ENCODE measurements at places on chromosomes 3 and 15. TPM values are rescaled to one million over a fixed set of nuclear protein-coding genes. Genes with fewer than 3 reads are reported as not detected.

Gene RHCG
- 3.8 TPM for total RNA-seq

GRCh38 chr3:157201648-157202278 lies 41.8 kb upstream of the CCNL1 start:
- no peak for ATAC-seq

DNA sequence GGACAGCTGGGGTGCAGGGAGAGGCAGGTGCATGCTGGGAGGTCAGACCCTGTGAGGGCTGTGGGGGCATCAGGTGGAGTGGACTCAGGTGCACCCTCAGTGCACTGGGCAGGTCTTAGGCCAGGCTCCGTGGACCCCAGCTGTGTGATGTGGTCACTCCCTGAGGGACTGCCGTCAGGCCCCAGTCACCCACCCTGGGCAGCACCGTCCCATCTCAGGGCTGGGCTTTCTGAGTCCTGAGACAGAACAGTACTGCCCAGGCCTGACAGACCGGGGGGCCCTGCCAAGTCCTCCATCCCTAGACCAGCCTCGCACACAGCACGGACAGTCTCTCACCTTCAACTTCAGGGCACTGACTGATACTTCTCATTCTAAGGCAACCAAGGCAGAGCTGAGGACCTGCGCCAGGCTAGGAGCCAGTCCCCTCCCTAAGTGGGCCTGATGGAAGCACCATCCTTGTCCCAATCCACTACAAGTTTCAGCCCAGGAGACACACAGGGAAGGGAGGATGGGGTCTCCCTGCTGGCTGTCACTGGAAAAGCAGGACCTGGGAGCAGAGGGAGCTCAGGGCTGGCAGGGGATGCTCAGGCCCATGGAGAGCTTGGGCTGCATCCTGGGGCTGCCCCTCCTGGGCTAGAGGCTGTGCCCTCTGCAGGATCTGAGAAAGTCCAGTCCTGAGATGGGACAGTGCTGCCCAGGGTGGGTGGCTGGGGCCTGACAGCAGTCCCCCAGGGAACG lies 86.3 kb downstream of the LMLN start:
- no peak for ATAC-seq

DNA sequence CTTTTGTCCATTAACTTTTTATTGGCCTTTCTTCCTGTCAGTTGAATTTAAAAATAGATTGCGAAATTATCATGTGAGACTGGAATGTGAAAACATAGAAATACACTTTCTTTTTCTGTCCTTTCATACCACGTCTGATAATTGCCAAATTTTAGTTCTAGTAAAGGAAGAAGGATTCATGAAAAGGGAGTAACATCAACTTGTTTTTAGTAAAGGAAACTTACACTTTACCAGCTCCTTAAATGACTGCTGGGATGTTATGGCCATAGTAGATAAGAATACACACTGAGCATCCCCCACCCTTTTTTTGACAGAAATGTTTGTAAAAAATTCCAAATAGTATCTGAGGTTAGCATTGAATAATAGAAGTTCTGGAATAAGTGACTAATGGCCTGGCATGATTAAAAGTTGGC lies 137.9 kb downstream of the NEO1 start:
- no peak for ATAC-seq

GRCh38 chr3:99921986-99922385 lies 104.3 kb downstream of the CMSS1 start:
- ATAC-seq = no peak

Gene UROC1
- not detected for total RNA-seq

Gene TPRG1
- 3.5 TPM for total RNA-seq

DNA sequence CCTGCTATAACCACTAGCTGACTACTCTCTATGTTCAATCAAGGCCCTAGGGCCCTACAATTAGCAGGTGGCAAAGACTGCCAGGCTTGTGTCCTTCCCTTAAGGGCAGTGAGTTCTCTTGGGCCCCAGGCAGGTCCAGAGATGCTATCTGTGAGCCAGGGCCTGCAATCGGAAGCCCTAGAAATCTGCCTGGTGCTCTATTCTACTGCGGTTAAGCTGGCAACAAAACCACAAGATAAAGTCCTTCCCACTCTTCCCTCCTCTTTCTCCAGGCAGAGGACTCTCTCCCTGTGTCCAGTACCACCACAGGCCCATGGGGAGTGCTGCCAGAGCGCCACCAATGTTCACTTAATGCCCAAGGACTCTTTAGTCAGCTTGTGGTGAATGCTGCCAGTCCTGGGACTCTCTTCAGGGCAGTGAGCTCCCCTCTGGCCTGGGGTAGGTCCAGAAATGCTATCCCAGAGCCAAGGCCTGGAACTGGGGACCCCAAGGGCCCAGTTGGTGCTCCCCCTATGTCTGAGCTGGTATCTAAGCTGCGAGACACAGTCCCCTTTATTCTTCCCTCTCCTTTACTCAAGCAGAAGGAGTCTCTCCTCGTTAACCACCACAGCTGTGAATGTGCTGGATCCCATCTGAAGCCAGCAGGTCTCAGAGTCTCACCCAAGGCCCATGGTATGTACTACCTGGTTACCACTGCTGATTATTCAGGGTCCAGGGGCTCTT lies 34.7 kb downstream of the XXYLT1 start:
- no peak for ATAC-seq

DNA sequence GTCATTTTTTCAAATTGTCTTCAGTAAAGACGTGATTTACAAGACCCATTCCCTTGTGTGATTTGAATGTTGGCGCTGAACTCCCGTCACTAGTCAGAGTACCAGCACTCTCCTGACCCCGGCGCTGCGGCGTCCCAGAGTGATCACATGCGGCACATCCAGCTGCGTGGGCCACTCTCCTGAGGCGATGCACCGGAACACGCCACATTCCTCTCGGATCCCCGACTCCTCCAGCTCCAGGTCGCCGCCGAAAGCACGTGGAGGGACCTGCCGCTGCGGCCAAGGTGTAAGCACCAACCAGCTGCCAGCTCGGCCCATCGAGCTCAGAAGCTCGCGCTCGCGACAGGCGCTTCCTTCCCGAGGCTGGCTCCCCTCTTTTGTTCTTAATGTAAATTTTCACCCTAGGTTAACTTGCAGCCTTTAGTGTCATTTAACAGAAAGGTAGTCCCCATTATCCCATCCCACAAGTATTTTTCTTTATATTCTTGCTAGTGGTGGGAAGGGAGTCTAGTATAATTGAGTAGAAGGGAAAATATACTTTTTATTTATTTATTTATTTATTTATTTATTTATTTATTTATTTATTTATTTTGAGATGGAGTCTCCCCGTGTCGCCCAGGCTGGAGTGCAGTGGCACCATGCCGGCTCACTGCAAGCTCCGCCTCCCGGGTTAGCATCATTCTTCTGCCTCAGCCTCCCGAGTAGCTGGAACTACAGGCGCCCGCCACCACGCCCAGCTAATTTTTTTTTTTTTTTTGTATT lies 61.7 kb upstream of the VGLL3 start:
- ATAC-seq = no peak

Gene MST1R
- 0.67 TPM for total RNA-seq

Gene AADACL2
- total RNA-seq = 3.0 TPM

DNA sequence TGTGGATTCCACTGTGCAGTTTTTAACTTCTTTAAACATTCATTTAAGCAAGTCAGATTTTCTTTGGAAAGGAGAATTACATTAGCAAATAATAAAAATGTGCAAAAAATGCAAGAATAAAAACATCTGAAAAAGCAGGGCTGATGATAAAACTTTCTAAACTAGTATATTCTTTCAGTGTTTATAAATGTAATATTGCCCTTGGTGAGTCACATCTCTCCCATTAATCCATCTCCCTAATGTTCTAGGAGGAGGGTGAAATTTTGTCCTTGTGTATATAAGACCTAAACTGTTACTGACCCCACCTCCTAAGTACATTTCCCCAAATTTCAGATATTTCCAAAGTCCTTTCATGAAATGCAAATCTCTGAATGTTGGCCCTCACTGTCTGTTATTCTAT lies 28.5 kb upstream of the DCUN1D1 start:
- ATAC-seq = no peak

- ATAC-seq = no peak
These were observed at the start of gene SLC28A2 for GRCh38 chr15:45251888-45252287. TSS of gene SLC28A2 (plus strand) at chr15:45252234. CDS start at chr15:45253216, 982 bp downstream.

Gene LRRC31
- total RNA-seq = 0.21 TPM

Gene RCN2
- total RNA-seq = 145 TPM
